ENCODE measurements at places on chromosomes 3 and 15.

GRCh38 chr3:112486811-112487505 is 12.3 kb downstream of the BTLA start:
- DNase-seq, result no peak

DNA sequence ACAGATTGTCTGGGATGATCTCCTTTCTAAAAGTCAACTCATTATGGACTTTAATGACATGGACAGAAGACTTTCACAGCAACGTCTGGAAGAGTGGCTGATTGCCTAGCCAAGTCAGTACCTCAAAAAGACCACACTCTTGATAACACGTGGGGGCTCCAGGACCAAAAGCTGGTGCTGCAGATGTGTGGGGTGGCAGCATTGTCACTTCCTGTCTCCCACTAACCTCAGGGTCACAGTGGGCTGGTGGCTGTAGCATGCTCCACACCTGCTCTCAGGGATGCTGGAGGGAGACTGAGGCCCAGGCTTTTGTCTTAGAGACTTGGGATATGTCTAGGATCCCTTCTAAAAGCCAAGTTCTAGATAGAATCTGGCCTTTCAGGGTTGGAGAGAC is 118.1 kb downstream of the APBA2 start:
- DNase-seq, result no peak

- DNase-seq, result no peak
These were observed 40.2 kb downstream of the ATP2B2 start for GRCh38 chr3:10465161-10465560.

DNA sequence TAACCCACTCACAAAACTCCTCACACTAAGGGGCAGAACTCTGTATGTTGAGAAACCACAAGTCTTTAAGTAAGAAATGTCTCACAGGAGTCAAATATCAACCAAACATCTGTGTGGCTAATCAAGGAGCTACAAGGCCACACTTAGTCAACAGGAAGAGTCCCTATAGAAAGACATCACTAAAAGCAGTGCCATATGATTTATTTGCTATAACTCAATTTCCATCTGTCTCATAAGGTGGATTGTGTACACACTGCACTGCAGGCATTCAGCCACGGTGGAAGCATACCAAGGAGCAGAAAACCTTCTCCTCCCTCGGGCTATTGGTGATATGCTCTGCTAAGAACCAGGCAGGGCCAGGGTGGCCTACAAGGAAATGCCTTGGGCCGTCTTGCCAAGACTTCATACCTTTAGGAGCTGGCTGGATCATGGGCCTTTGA is 197.6 kb upstream of the CFAP20DC start:
- no peak for DNase-seq

DNA sequence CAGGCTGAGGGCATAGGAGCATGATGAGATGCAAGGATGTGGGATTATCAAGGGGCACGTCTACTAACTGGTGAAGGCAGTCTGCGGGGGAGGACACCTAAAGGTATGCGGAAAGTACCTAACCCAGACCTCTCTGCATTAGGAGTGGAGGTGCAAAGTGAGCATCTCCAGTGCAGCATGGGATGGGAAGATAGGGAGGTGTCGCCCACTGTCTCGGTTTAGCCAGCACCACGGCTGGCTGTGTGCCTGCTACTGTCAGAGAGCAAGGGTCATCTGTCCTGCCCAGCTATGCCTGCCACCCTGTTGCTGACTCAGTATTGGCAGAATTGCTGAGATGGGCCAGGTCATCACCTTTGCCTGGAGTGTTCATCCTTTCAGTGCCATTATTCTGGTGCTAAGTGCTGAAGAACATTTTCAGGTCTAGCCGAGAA is 40.1 kb downstream of the OXNAD1 start:
- no peak for DNase-seq

GRCh38 chr15:53872410-53872809 is 105.8 kb upstream of the UNC13C start:
- peak; percentile 30 for DNase-seq

GRCh38 chr3:168498194-168498593 is 402.5 kb upstream of the GOLIM4 start:
- DNase-seq, result no peak

GRCh38 chr15:72482275-72482674 is 8.1 kb downstream of the ARIH1 start:
- DNase-seq, result no peak

DNA sequence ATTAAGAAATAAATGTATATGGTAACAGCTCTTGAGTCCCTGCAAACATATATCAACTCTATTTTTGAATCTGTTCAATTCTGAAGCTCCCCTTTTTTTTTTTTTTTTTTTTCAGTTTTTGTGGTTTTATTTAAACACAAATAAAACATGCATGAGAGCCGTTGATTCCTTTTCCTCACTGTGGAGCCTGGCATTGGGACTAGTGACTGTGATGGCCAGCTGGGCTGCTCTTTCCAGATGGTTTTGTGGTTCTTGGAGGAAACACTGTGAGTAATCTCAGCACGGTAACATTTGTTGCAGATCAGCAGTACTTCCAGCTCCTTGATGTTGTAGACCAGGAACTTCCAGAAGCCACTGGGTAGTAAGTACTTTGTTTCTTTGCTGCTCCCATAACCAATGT is 15.9 kb downstream of the EMC7 start:
- DNase-seq, result no peak

GRCh38 chr15:56045068-56045748 is 51.8 kb upstream of the NEDD4 start:
- DNase-seq, result peak; percentile 25
